ENCODE measurements at places on chromosomes 7 and 10.

GRCh38 chr7:99898836-99899235, 20.5 kb downstream of the TRIM4 start:
- no peak for DNase-seq

- DNase-seq = no peak
These were observed 16.3 kb downstream of the ZMIZ2 start for GRCh38 chr7:44764665-44765578.

DNA sequence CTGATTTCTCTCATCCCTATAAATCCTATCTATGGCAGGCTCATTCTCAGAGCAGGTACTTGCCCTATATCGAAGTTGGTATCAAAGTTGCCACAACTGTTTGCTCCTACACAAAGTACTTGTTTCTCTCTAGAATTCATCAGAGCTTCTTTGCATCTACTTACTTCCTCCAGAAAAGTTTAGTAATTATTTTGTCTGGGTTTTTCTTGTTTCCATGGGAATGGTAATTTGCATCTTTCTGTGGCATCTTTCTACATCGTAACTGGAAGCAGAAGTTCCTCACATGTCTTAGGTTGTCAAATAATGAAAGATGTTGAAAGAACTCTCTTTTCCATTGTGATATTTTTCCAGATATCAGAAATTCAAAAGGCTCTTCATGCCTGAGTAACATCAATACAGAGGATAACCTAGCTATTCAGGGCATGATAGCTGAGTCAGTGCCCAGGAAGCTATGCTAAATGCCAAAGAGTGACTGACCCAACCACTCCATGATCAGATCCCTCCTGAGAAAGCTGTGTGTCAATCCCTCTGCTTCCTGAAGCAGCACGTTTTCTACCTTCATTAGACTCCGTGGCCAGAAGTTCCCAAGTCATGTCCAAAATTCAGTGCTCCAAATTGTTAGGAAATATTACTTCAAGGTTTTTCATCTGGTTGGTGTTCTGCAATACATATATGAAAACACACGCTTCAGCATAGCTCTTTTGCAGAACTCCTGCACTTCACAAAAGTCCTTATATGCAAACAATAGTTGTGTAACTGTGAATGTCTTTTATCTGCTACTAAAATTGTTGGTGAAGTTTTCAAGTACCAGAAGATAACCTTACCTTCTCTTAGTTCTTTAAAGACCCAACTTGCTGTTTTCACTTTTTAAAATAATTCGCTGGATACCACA, 216.5 kb downstream of the VTI1A start:
- DNase-seq = no peak

DNA sequence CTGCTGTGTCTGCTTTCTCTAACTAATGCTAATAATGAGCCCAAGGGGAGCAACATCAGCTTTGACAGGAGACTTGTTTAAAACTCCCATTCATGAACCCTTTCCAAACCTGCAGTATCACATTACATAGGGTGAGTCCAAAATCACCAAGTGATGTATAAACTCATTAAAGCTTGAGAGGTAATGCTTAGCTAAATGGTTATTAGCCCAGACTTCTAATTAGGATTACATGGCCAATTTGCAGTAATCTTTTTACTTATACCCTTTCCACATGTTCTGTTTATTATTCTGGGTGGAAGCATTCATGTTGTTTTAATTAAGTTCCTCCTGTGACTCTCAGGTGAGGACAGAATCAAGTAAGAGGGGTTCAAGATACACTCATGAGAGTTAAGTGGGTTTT, 17.5 kb downstream of the ZNF138 start:
- no peak for DNase-seq

- no peak for DNase-seq
These were observed 262.1 kb downstream of the ATRNL1 start for GRCh38 chr10:115355162-115355760.

DNA sequence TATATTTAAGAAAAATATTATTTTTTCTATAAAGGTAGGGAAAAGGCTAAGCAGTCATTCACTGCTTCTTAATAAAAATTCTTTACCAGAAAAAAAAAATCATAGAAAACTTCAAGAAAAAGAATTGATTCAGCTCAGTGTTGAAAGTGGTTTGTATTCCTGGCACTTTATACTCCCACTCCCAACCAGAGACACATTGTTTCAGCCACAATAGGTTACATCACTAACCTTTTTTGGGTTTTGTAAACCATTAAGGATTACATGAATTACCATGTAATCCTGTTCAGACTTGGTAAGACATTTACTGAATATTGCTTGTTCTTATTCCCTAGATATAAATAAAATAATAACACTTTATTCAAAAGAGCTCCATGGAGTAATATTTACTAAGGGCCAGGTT, 46.6 kb downstream of the MINPP1 start:
- DNase-seq = no peak

GRCh38 chr7:28410628-28411531, 1.4 kb upstream of the CREB5 start:
- no peak for DNase-seq

DNA sequence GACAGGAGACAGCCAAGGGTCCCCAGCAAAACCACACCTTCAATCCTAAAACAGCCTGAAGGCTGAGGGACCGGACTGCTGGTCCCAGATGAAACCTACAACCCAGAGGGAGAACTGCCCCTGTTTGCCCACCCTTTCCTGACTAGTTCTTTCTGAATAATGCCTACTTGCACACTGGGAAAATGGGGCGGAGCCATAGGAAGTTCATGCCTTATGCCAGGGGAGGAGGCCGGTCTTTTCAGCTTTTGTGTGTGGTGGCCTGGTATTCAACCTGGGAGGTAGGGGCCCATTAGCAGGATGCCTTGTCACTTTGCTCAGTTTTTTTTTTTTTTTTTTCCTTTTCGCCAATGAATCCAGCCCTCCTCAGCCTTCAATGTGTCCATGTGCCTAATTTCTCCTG, 20.7 kb downstream of the TOMM7 start:
- no peak for DNase-seq

DNA sequence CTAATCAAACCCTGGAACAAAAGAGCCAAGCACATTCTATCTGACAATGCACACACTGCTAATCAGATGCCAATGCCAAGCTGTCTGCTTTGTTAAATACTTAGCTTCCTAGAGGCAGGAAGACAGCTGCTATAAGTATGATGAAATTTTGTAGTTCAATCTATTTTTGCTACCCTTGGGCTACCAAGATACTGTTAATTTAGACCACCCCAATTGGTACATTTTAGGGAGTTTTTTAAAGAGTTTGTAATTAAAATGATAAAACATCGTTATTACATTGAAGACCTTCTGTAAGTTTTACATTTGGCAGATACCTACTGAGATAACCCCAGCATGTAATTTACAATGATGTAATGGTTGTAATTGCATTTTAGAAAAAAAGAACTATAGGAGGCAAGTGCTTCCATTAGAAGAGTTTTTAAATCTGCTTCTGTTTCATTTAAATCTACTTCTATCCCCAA, 268.5 kb downstream of the ADK start:
- DNase-seq = no peak

DNA sequence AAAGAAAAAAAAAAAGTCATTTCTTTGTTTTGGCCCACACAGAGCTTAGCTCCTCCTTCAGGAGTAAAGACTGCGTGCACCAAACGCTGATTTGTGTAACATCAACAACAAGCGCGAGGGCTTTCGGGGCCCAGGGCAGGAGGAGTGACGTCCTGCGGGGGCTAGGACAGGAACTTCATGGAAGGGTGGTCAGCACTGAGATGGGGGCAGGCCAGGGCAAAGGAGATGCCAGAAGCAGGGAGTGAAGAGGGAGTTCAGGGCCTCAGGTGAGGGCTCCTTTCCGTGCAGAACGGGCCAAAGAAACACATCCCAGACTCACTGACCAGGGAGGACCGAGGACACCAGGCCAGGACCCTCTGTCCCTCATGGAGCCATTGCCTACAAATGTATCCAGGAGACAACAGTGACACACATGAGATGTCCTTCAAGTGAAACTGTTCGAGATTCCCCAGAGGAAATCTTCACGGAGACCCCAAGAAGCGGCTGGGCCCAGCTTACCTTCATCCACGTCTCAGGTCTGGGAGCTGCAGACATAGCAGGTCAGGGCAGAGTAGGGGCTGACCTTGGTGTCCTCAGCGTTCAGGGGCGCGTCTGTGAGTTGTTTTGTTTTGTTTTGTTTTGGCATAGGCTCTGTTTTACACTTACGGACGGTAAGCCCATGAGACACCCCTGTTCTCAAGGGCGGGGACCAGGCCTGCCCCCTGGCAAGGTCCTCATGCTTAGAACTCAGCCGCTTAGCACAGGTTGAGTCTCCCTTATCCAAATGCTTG, 30.4 kb upstream of the SHH start:
- no peak for DNase-seq

Measured in stimulated activated CD4-positive, alpha-beta T cell treated with anti-CD3 and anti-CD28 coated beads, Interleukin-15, amount 100 ng/mL, for 48 hours (primary cell).